Mucosa of descending colon (tissue), 3 donors: ENCODE measurements at places on chromosomes 6 and 20. TPM values are rescaled to one million over a fixed set of nuclear protein-coding genes. Genes with fewer than 3 reads are reported as not detected.

- no peak for DNase-seq
Measured at GRCh38 chr6:80446454-80447045, 340.1 kb downstream of the BCKDHB start.

The NHSL1 gene
- 155 TPM for total RNA-seq

DNA sequence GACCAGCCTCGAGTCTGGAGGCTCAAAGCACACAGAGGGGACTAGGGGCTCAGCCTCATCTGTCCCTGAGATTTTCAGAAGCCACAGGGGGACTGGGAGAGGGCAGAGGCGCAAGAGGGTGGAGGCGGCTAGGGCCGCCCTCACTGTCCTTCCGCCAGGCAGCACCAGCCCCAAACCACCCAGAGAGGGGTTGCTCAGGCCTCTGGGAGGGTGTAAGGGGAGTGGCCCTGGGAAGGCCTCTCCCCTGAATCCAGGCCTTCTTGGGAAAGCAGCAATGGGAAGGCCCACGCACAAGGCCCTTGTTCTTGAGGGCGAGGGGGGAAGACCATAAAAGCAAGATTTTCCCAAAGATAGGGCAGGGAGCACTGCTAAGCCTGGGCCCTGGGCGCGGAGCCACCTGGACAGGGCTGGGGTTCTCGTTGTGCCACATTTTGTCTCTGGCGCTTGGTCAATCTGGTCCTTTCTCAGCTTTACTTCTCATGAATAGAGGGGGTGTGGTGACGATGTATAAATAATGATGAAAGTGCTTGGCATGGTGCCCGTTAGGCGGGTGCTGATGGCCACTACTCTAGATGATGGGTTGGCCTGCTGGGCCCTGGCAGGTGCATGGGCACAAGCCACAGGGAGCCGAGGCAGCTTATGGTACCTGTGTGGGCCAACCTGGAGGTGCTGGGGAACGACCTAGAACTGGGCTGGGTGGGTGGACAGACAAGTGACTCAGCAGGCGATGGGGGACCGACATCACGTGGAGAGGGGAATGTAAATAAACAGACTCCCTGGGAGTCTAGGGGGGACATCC is 4.8 kb downstream of the SAMD10 start:
- DNase-seq: no peak

DNA sequence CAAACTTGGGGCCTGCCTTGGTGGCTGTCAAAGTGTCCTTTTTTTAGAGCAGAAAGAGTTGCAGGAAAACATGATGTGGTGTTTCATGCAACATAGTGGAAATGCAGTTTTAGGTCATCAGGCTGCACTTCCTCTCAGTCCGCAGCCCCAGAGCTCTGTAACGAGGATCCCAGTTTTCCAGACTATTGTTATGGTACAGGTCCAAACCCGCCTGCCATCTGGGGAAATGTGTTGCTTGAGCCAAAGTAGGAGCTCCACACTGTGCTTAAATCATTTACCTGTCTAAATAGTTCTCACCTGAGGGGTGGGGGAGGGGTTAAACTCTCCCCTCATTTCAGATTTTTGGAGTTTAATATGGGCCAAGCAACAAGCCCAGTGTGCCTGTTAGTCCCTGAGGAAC is 59.8 kb downstream of the GOPC start:
- no peak for DNase-seq

DNA sequence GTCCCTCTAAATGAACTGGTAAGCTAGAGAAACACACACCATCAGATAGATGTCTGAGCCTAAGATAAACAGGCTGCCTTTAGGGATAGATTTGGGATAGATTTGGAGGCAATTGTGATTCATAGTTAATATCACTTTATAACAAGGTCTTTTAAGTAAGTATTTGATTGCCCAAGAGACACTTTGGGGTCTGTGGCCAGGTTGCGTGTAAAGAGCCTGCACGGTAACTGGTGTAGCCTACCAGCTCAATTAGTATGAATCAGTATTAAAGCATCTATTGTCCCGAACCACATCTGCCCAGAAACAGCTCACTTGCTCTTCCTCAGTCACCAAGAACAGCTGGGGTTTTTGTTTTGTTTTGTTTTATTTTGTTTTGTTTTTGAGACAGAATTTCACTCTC is 193.3 kb downstream of the SASH1 start:
- no peak for DNase-seq

DNA sequence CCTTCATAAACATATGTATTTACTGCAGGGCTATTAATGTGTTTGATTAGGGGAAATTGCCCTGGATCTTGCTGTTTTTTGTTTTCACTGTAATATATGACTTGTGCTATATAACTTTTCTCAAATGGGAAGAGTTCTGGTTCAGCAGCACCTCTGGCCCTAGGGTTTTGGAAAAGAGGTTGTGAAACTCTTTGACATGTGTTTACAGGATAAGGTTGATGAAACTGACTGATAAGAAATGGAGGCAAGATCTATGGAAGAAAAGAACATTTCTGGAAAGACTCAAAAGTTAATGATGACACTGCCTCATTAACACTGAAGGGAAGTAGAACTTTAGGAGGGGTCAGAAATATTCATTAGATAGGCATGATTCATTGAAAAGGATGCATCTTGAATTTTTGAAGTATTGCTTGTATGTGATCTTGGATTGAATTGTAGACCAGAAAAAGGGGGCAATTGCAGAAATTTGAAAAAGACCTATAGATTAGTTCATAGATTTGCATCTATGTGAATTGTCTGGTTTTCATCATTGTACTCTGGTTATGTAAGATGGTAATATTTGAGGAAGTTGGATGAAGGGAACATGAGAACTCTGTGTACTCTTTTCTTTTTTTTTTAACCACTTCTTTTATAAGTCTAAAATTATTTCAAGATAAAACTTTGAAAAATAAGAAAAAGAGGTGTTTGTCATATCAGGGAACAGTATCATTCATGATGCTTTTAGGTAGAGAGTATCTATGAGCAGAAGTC is 54.0 kb downstream of the UTRN start:
- DNase-seq: no peak

DNA sequence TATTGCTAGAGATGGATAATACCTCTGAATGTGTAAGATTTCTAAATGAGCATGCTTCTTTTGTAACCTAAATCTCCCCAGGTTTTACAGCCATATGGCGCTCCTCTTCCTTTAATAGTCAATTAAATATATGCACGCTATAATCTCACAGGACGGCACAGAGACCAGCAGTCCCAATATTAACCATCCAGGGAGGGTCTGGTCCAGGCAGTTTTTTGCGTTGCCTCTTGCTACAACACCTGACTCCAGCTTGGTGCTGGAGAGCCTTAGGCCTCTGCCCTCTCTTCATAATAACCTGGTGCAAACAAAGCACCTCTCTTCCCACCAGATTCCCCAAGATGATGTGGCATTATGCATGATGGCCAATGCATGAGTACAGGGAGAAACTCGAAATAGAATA is 183.4 kb downstream of the LY86 start:
- no peak for DNase-seq

- DNase-seq: no peak
Measured at GRCh38 chr20:4036351-4036750, 21.0 kb upstream of the RNF24 start.

The KIAA1755 gene
- total RNA-seq: 22.4 TPM

- no peak for DNase-seq
Measured at GRCh38 chr6:133568970-133569889, 319.7 kb upstream of the TCF21 start.

DNA sequence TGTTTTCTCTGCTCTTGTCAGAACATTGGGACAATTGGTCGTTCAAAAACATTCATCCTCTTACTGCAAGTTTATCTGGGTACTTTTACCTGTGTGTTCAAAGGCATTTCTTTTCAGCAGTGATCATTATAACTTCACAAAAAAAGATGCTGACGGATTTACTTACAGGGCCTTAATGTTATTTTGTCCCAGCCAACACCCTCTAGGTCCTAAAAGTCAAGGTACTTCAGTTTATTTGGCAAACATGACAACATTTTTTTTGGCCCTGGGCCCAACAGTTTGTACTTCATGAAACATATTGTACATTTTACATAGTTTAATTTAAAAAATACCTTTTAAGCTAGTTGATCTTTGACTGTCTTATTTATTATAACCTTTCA is 241.2 kb upstream of the TAB2 start:
- DNase-seq: no peak

The CTAGE9 gene
- not detected for total RNA-seq

GRCh38 chr20:3777381-3777715 is 3.9 kb downstream of the SPEF1 start:
- no peak for DNase-seq

The MEI4 gene
- total RNA-seq: not detected

GRCh38 chr20:7608250-7608649 is 332.0 kb downstream of the HAO1 start:
- no peak for DNase-seq

DNA sequence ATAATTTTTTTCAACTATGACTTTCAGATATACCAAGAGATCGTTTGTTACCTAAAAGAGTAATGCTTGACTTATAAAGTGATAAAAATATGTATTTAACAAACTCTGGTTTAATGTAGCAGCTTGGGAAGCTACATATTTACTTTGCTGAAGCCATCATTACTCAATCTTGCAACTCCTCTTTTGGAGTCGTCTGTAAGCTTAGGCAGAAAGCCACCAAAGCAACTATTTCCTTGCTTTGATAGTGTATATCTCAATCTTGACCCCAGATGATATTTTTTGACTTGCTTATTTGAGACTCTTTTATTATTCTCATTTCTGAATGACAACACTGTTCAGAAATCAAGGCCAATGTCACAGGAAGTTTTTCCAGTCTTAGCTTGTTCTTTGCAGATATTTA is 183.0 kb downstream of the SAMD5 start:
- DNase-seq: no peak

The IMPG1 gene
- total RNA-seq: not detected

The LTB gene
- total RNA-seq: 2.2 TPM

The KCNK16 gene
- not detected for total RNA-seq
